ENCODE measurements at places on chromosomes 16 and 17.

- DNase-seq: peak; percentile 85
Measured at GRCh38 chr17:74430706-74431567, 951 bp upstream of the GPRC5C start.

DNA sequence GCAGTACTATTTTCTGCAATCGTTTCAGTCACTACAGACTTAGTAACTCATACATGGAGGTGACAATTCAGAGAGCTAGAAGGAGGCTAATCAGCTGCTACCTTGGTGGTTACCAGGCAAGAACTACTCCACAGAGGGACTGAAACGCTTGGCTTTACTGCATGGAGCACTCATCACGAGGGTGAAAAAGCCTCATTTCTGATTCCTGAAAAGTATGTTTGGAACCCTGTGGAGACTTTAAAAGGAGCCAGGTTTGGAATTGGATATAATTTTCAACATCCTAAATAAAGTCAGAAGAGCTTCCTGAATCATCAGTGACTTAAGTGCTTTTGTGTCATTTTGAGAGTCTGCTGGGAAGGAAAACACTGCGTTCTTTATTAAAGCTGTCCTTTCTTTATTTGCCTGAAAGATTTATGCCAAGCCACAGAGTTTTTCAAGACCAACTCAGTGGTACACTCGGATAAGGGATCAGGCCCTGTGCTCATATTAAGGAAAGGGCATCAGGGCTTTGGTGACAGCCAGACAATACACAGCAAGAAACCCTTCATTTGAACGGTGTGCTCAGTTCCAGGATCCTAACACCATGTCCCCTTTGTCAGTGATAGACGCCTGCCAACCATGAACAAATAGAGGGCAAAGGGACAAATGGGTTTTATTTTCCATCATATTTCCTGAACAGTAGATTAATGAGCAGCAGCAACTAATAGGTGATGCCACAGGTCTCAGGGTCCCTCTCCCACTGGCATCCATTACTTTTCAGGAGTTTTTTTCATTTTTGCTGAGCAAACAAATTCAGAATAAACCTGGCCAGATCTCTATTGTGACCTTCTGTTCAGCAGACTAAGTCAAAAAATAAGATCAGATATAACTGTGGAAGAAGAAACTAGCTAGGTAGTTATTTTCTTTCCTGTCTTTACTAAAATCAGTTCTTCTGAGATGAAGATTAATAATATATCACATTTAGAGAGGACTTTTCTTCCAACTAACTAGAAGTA, 80.5 kb upstream of the CLEC18B start:
- DNase-seq: no peak

DNA sequence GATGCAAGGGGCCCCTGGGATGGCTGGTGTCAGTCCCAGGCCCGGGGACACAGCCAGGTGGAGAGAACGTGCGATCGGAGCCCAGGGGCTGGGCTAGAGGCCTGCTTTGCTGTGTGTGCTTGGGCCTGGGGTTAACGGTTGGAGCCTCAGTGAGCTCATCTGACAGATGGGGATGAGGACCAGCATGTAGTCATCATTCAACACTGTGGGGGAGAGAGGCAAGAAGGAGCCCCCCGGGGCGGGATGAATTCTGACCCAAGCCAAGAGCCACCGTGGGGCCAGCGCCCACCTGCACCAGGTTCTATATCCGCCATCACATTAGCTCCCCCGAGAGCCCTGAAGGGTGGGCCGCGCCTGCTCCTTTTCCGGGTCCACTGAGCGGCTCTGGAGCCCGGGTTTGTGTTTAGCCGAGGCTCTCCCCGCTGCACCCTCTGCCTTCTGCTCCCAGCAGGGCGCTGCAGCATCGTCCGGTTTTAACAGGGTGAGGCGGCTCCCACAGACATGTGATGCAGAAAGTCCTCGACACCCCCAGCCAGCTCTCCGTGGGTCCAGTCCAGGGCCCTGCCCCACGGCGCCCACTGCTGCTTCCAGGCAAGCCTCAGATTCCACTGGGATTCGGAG, 365.7 kb downstream of the SEC14L1 start:
- no peak for DNase-seq

GRCh38 chr16:4360538-4361021, 9.5 kb upstream of the PAM16 start:
- peak; percentile 22 for DNase-seq

DNA sequence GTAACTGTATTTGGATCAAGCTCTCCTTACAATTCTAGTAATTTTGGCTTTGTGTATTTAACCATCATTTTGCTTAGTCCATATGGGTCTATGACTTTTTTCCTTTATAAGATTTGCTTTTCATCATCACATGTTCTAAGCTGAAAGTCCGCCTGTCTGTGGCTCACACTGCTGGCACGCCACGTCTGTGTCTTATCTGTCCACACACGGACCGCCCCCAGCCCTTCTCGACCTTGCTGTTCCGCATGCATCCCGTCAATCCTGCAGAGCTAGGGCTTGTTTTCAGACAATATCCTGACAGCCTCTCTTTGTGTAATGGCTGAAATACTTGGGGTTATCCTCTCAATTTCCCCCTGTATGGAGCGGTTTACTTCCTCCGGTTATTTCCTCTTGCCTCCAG, 8.4 kb upstream of the ALDH3A1 start:
- no peak for DNase-seq

GRCh38 chr17:13599864-13600263, 1.9 kb downstream of the HS3ST3A1 start:
- peak; percentile 38 for DNase-seq

- DNase-seq: no peak
Measured at GRCh38 chr17:1890758-1891450, 61.1 kb downstream of the RPA1 start.

DNA sequence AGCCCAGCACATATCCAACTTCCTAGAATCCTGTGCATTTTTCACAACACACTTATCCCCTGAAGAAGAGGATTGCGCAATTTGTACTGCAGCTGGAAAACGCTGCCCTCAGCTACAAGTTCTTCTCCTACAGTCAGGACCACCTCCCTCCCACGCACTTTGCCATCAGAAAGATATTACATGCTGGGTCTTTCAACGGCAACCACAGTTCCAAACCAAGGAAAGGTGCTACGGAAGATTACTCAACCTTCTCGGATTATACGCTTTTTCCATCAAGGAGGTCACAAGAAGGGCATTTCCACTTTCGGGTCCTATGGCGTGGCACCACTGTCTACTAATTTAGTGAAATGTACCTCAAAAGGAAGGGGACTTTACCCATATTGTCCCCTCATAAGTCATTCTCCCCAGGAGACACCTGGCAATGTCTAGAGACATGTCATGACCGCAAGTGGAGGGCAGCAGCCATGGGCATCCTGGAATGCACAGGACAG, 35.2 kb downstream of the USP7 start:
- DNase-seq: peak; percentile 14

DNA sequence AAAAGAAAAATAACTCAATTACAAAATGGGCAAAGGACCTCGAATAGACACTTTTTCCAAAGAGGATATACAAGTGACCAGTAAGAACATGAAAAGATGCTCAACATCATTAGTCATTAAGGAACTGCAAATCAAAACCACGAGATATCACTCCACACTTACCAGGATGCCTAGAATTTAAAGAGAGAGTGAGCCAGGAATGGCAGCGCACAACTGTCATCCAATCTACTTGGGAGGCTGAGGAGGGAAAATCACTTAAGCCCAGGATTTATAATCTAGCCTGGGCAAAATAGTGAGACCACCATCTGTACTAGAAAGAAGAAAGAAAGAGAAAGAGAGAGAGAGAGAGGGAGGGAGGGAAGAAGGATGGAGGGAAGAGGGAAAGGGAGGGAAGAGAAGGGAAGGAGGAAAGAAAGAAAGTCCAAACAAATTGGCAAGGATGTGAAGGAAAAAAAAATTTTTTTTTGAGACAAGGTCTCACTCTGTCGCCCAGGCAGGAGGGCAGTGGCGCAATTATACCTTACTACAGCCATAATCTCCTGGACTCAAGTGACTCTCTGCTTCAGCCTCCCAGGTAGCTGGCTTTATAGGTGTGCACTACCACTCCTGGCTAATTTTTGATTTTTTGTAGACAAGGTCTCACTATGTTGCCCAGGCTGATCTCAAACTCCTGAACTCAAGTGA, 22.6 kb downstream of the TBX2 start:
- DNase-seq: no peak

- DNase-seq: no peak
Measured at GRCh38 chr16:75745823-75746222, 19.5 kb upstream of the CPHXL start.

DNA sequence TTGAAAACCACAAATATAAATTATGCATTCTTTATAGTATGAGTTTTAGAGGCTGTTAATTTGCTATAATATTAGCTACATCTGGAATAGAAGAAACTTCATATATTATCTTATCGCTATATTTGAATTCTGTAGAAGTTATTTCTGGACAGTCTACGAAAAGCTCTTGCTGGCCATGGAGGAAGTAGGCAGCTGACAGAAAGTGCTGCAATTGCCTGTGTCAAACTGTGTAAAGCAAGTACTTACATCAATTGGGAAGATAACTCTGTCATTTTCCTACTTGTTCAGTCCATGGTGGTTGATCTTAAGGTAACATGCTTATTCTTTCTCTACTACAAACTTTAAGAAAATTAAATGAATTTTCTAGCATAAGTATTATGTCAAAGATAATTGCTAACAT, 96.8 kb downstream of the OMG start:
- no peak for DNase-seq

- DNase-seq: no peak
Measured at GRCh38 chr17:78400581-78401240, 22.3 kb downstream of the PGS1 start.

DNA sequence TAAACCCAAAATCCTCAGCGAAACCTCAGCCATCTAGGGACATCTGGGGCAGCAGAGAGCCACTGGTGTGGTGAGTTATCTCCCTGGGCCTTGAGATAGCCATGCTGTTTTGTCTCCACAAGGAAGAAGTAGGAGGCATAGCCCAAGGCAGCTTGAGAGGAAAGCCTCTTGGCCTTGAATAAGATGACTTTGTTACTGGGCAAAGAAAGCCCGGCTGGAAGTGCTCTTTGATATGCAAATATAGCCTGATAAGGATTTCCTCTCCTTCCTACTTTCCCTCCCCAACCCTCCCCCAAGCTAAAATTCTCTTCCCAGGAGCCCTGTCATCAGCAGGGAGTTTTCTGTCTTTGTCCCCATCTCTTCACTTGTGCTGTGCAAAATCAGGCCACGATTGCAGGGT, 694.4 kb downstream of the MAF start:
- no peak for DNase-seq

DNA sequence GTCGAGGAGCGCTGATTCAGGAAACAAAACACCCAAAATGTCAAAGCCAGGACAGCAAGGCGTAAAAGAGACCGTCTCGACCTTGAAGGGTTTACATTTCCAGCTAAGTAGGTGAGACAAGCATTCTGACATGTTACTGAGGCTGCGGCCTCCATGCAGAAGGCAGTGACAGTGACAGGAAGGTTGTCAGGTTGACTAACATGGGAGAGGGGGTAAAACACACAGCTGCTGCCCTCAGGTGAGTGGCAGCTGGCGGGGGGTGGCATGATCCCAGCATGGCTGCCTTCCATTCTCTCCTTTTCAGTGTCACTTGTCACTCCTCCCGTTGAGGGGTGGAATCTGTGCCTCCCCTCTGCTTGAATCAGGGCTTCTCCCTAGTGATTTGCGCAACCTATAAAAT, 31.9 kb upstream of the CRHR1 start:
- DNase-seq: no peak

DNA sequence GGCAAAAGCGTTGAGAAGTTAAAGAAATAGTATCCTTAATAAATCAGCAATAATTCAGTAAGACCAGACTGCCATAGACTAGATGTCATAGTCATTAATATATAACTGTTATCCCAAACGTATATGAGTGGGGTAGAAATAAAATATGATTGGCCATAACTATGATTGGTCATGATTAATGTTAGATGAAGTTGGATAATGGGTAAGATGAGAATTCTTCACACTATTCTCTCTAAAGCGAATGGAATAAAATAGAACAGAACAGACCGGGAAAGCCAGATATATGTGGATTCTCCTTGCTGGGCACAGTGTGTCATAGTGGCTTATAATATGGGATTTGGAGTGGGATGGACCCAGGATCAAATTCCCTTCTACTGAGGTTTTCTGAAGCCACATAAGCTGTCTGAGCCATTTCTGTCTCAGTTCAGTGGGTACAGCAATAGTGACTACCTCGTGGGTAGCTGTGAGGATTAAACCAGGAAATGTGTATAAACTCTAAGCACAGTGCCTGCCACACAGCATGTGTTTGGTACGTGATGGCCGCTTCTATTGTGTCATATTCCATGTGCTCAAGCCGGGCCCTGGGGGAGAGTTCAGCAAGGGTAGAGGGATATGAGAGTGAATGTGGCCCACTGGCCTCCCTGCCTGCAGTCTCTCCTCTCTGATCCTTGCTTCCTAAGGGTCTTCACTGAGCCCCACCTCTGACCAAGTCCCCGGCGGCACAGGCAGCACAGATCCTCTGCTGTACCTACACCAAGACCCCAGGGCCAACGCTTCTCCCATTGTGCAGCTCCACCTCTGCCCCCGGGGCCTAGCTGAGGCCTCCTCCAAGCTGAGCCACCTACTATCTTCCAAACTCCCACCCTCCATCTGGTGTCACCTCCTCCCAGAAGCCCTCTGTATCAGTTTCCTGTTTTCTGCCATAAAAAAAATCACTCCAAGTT, 3.7 kb downstream of the CETP start:
- peak; percentile 42 for DNase-seq

- DNase-seq: no peak
Measured at GRCh38 chr16:11253995-11254912, 1.8 kb downstream of the SOCS1 start.

GRCh38 chr17:964876-965275, 14.7 kb downstream of the NXN start:
- no peak for DNase-seq

DNA sequence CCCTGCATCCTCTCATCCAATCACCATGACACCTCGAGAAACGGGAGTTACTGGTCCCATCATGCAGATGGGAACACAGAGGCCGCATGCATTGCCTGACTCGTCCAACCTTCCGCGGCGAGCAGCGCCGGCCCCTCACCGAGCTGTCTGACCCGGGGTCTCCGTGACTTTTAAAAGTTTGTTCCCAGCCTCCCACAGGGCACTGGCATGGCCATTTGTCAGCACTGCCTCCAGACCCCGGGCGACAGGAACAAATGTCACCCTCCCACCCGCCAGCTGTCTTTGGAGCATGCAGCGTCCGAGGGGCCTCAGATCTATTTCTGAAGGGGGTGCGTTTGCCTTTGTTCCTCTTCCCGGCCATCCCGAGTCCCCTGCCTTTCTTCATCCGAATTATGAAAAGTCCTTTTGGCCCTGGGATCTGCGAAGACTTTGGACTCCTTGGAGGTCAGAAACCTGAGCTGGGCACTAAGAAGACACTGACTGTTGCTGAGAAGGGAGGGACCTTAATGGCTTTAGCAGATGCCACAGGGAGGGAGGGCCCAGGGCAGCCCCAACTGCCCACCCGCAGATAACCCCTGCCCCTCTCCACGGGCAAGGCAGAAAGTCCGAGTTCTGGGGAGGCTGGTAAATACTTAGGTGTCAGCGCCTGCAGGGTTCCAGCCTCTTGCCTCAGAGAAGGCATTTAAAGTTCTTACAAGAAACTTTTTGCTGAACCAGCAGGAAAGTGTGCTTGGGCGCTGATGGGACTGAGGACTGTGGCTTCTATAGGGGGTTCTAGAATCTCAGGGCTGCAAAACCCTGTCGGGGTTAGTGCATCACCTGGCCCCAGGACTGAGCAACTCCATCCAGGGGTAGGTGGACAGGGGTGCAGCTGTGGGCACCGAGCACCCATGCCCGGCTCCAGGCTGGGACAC, 348.1 kb downstream of the FOXL1 start:
- no peak for DNase-seq

GRCh38 chr16:30409125-30410060, 2.0 kb downstream of the ZNF771 start:
- DNase-seq: peak; percentile 88
